ENCODE measurements at places on chromosomes 2 and 18.

DNA sequence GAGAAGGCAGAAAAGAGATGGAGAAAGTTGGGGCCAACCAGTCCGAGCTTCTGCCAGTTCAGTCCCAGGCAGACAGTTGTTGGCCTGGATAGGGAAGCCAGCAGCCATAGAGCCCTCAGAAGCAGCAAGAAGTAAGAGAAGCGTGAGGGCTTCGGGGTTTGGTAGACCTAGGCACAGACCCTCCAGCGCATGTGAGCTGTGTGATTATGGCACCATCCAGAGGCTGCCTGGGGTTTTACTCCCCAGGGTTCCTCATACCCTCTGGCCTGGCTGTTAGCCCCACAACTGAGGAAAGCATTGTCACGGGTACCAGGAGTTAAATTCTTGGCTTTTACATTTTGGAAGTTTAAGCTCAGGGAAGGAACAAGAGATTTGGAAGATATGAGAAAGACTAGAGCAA, 93.7 kb upstream of the RAB6C start:
- DNase-seq = no peak

DNA sequence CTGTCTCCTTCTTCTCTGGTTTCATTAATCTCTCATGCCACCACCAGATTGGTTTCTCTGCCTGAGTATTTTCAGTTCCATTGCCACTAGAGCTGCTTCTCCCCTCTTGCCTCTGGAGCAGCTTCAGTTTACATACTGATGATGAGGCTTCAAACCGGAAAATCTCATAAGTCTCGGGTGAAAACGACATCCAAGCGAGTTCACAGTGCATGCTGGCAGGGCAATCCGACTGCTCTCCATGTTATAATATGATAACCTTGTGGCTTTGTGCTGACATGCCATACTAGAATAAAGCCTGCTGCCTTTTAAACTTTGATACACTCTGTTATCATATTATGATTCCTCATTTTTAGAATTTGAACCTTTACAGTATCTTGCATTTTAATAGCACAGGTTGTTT, 153.5 kb downstream of the PRPF40A start:
- DNase-seq = no peak

- DNase-seq = peak; percentile 28
These were observed 128.3 kb upstream of the ATP5MC3 start for GRCh38 chr2:175309799-175310198.

GRCh38 chr2:26521054-26521912, 43.4 kb upstream of the OTOF start:
- peak; percentile 23 for DNase-seq

GRCh38 chr2:21123473-21124393, at the start of gene TDRD15:
Gene TDRD15, plus strand, starts transcription at chr2:21123968. Its CDS starts 13,500 bp downstream, at chr2:21137468.
- no peak for DNase-seq

DNA sequence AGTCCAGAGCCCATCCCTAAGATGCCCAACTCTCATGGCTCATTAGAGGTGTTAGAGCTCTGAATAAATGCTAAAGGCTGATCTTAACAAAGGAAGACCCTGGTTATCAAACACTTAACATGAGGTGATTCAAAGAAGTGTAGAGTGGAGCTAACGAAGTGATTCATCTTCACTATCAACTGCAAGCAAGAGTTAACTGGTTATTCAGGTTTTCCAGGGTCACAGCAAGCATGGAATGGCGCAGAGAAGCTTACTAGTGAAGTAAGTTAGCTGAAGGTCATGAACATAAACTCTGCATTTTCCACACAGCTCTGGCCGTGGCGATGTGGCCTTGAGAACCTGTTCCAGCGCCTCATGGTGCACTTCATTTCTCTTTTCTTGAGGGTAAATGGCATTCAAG, 17.0 kb downstream of the RND3 start:
- DNase-seq = no peak

GRCh38 chr2:36562973-36563532, 34.9 kb downstream of the FEZ2 start:
- DNase-seq = no peak

DNA sequence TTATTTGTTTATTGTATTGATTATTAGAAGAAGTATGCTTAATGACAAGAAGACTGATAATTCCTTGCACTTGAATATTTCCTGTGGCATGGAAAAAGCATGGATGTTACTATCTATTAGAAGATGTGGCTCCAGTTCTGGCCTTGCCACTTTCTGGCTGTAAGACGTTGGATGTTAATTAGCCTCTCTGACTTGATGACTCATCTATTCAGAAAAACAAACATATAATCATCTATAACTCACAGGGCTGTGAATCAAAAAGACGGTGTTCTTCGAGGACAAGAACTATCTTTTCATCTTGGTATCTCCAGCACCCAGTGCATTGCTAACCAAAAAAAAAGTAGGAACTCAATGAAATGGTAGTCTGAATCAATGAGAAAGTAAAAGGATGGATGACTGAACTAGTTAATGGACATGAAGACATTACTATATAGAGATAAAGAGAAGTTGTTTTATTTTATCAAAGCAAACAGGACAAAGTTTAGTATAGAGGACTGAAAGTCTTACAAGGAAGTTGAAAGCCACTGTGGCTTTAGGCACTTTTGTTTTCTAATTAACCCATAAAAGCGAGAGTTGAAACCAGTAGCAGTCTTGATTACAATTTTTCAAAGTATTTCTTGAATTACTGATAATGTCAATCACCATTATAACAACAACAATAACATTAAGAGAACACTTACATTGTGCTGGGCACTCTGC, 145.3 kb downstream of the RND3 start:
- DNase-seq = no peak

DNA sequence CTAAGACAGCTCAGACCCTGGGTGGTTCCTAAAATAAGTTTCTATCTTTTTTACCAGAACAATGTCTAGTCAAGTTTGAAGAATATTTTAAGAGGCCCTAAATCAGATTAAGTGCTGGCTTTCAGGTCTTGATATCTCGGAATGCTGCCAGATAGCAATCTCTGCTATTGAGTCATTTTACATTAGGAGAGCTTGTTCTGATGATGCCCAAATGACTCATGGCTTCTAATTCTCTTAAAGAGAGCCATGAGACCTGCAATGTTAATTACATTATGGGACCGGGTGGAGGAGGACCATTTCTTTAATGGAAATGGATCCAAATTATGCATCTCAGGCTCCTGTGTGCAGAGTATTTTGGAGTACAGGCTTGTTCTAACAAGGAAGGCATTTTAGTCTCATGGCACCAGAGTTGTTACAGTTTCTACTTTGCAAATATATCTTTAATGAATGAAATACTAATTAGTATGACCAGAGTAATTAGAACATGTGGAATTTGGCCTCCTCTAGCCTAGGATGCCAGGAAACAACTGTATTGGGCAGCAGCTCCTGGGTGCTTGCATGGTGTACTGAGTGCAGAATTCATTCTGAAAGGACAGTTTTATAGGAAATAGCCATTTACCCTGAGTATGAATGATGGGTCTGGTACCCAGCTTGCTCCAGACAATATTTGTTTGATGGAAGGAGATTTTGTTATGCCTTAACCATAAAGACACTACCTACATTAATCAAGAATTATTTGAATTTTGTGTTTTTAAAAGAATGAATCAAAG, 94.0 kb upstream of the SULT1C3 start:
- DNase-seq = no peak

- DNase-seq = no peak
These were observed 150.7 kb upstream of the MGAT5 start for GRCh38 chr2:134103196-134103595.

DNA sequence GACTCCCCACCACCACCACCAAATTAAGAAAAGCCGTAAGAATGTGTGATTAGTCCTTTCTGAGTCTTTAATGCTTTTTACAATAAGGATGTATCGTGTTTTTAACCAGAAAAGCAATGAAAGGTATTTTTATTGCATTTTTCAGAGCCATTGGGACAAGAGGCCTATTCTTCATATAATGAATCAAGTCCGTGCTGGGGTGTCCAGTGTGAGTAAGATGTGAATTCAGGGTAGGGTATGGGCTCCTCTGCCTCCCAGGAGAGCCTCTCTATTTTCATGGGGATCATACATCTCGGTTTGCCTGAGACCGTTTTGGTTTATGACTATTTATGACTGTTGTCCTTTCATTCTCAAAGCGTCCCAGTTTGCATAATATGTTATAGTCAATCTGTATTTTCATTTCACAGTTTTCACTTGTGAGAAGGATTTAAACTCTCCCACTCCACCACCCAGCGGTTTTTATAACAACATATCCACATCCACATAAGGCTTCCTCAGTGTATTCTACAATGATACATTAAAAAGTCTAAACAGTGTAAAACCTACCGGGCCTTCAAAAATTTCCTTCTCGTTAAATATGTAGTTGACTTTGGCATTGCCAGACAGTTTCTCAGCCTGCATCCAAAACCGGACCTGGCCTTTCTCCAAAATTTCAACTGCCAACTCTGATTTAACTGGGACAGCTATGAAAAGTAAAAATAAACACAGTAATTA, 80.8 kb upstream of the LPIN2 start:
- no peak for DNase-seq

- DNase-seq = no peak
These were observed 66.5 kb upstream of the CCDC178 start for GRCh38 chr18:33507019-33507418.

GRCh38 chr2:39383146-39383545, 53.9 kb downstream of the MAP4K3 start:
- DNase-seq = no peak

GRCh38 chr2:73053316-73054114, 18.0 kb downstream of the SFXN5 start:
- no peak for DNase-seq

DNA sequence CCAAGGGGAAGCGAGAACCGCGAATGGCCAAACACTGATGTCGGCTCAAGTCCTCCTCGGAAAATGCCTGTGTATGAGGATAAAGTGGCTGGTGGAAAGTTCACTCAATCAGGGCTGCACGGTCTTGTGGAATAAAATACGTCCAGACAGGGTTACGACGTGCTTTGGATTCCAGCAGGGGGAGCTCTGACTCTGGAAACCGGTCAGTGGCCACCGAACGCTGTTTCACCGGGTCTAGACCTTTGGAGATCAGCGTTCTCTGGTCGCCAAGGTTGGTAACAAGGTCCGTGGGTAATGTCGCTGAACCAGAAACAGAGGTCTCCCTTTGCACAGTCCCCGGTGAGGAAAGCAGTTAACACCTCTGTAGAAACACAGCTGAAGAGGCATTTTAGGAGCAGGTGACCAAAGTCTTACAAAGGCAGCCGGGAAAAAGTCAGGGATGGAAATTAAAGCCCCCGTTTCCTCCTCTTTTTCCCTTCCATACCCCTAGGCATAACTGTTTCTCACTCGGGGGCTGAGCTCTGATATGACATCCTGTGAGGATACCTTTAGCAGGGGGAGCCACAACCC, 47.8 kb downstream of the CDCA7 start:
- peak; percentile 70 for DNase-seq

- DNase-seq = no peak
These were observed 6.7 kb upstream of the TNP1 start for GRCh38 chr2:216866515-216867095.

- no peak for DNase-seq
These were observed 478.5 kb downstream of the TRIB2 start for GRCh38 chr2:13195270-13195669.

DNA sequence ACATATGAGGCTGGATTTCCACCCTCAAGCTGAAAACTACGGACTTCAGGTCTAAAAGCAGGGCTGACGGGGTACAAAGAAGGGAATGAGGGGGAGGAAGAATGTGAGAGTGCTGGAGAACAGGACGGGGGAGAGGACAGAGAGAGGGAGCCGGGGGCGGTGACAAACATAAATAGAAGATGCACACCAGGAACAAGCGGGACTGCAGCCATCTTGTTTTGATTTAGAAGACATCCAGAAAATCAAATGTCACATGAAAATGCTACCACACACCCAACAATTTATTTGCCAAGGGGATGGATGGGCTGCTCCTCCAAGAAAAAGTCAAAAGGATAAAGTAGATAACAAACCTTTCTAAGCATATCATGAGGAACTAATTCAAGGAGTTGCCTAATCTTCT, 59.2 kb upstream of the FHL2 start:
- no peak for DNase-seq

GRCh38 chr2:181366675-181367175, 90.5 kb upstream of the ITGA4 start:
- DNase-seq = no peak

- no peak for DNase-seq
These were observed 19.3 kb downstream of the RBMS1 start for GRCh38 chr2:160474319-160474645.

- DNase-seq = no peak
These were observed 78.5 kb downstream of the SPRED2 start for GRCh38 chr2:65353927-65354326.

DNA sequence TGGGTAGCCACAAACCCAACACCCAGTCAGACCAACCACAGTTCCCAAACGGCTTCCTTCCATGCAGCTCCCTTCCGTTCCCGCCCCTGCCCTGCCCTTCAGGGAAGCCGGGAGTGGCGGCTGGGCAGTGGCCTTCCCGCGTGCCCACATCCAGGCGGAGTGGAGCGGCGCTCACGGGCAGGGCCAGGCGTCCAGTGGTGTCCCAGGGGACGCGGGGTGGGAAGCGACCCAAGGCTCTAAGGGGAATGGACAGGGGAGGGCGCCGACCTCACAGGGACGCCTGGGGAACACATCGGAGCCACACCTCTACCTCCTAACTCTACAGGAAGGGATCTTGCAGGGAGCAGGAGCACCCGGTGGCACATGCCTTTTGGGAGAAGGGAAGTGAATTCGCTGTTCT, 225.9 kb upstream of the MGAT5 start:
- DNase-seq = no peak

DNA sequence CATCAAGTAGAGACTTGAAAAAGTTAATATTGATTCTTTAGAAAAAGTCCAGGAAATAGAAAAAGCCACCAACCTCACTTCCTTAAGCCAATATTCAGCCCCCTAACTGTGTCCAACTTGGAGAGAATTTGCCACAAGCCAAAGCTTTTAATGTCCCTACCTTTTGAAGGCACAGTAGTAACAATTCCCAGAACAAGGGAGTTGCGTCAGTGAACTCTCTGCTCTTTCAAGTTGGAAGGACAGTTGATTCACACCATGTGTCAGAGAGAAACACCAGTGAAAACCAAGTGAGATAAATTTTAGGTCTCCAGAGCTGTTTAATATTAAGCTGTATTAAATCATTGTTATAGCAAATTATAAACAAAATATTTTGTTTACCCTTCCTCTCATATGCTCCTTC, 66.1 kb downstream of the EXOC6B start:
- DNase-seq = no peak

DNA sequence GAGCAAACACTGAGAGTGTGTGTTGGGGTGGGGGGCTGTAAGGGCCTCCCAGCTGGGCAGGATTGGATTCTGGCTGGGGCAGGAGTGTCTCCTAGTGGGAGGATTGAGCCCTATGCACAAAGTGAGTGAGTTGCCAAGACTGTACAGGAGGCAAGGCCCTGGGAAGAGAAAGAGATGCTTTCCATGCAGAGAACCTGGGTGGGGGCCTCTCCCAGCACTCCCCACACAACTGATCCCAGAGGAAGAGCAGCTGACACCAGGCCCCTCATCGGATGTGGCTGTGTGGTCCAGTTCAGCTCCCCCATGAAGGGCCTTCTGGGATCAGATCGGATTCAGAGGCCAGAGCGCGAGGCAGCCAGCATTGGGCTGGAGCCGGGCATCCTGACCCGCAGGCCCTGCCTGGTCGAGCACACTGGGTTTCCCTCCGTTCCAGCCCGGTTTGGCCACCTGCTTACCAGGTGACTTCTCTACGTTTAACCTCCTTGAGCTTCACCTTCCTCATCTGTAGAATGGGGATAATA, 49.4 kb upstream of the FAHD2A start:
- DNase-seq = no peak

GRCh38 chr2:204967199-204967960, 422.1 kb downstream of the PARD3B start:
- DNase-seq = no peak
